ENCODE measurements at places on chromosomes 1 and 21.

GRCh38 chr1:16199157-16199501 is 13.3 kb downstream of the ARHGEF19 start:
- no peak for DNase-seq

DNA sequence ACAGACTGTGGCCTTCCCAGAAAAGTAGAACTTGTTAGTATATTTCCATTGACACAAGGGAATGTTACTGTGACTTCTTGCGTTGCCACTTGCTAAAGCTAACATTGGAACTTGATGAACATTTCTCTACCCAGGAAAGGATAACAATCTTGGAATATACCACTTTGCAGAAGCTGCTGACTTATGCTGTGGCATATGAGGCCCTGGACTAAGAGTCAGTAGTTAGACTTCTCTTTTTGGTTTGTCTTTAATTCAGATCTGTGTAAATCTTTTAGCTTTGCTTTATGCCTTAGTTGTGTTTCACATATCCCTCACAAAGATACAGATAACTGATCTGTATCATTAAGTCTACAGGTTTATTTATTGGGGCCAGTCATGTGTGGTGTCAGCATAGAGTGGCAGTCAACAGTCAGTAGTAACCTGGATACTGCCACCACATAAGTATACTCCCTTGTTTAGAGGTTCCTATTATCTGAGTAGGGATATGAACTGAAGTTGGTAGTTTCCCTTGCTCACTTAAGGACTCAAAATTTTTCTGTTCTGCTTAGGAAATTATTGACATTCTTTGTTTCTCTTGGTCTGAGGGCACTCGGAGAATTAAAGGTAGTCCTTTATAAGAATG is 14.7 kb downstream of the RNF2 start:
- no peak for DNase-seq

DNA sequence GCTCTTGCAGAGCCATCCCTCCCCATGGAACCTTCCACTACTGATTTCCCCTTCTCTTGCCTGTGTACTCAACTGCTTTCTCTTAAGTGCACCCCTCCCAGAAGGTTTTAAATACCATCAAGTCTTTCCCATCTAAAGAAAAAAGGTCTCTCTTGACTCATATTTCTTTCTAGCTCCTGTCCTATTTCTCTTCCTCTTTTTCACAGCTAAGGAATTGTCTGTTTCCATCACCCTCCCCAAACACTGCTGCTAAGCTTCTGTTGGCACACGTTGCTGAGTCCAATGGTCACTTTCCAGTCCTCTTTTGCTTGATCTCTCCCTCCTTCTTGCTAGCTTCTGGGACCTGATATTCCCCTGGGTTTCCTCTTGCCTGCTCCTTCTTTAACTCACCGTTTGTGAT is 13.3 kb upstream of the GNL2 start:
- no peak for DNase-seq

- no peak for DNase-seq
Measured at GRCh38 chr1:44946725-44947062, 39.7 kb downstream of the EIF2B3 start.

DNA sequence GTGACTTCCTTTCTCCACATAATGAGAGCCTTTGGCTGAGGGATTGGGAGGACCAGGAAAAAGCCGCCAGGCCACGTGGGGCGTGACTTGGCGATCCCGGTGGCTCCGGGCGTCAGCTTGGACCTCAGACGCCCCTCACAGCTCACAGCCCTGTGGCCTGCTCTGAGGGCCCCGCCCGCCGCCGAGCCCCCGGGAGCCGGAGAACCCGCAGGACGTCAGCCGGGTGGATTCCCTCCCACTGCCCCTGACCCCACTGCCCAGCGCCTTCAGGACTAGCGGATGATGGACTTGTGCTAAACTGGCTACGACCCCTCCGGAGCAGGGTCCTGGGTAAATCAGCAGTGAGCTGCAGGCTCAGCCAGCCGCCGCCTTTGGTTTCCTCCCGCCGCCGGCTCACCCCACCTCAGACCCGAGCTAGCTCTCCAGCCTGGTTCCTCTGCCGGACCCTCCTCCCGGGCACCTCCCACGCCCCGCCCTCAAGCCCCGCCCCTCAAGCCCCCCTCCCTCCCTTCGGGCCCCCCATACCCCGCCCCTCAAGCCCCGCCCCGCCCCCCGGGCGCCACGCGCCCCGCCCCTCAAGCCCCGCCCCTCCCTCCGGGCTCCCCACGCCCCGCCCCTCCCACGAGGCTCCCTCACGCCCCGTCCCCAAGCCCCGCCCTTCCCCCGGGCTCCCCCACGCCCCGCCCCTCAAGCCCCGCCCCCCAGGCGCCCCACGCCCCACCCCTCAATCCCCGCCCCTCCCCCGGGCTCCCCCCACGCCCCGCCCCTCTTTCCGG is 10.0 kb upstream of the FAAP20 start:
- peak; percentile 98 for DNase-seq

DNA sequence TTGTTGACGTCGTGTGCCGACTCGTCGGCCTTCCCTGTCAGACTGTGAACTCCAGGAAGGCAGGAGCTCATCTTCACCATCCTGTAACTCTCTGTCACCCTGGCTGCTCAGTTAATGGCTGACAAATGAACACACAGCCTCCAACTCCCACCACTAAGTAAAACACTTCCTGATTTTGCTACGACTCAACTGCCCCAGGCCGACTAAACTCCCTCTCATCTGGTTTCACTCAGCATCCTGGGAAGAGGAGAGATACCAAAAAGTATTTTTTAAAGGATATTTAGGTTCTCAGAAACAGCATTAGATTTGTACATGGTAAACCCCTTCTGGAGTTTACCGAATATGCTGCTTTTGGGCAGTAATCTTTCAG is 18.2 kb upstream of the LHX4 start:
- DNase-seq, result no peak

DNA sequence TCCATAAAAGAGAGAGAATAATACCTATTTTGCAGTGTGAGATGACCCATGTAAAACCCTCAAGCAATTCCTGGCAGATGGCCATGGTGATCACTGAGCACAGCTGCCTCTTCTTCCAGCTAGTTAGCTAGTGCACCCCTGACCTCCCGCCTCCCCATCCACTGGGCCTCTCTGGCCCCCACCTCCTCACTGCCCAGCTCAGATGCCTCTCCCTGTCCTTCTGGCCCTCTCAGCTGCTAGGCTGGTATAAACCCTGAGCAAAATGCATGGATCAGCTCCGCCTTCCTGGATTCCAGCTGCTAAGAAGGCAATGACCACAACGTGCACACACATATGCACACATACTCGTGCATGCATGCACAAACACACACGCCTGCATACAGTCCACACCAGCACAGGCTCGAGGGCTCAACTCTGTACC is 117.2 kb downstream of the DMRTB1 start:
- DNase-seq, result no peak

- no peak for DNase-seq
Measured at GRCh38 chr1:198455966-198456365, 84.5 kb downstream of the ATP6V1G3 start.

- DNase-seq, result no peak
Measured at GRCh38 chr21:42532466-42533181, 19.0 kb downstream of the SLC37A1 start.

DNA sequence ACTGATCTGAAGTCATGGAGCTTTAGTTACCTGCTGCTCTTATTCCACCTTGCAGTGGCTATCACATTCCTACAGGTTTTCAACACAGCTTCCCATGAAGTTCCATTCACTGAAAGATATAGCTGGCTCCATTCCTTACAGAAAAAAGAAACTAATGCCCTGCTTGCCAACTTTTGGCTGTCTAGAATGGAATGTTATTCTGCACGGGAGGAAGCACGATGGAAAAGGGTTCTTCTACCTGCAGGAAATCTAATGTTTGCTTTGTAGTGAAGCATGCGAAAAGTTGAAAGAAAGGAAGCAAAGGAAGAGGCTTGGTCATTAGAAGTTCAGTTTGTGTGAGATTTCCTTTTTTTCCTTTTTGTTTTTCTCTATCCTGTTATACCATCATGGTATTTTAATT is 32.6 kb downstream of the GIPC2 start:
- no peak for DNase-seq

- DNase-seq, result no peak
Measured at GRCh38 chr21:44375281-44375651, 21.8 kb downstream of the TRPM2 start.
